Stimulated activated CD4-positive, alpha-beta T cell treated with anti-CD3 and anti-CD28 coated beads, TNF-alpha, amount 100 ng/mL, for 1 hour (primary cell): ENCODE measurements at places on chromosomes 1 and 21.

GRCh38 chr1:155352631-155353030 lies 31.9 kb downstream of the RUSC1 start:
- DNase-seq = no peak

DNA sequence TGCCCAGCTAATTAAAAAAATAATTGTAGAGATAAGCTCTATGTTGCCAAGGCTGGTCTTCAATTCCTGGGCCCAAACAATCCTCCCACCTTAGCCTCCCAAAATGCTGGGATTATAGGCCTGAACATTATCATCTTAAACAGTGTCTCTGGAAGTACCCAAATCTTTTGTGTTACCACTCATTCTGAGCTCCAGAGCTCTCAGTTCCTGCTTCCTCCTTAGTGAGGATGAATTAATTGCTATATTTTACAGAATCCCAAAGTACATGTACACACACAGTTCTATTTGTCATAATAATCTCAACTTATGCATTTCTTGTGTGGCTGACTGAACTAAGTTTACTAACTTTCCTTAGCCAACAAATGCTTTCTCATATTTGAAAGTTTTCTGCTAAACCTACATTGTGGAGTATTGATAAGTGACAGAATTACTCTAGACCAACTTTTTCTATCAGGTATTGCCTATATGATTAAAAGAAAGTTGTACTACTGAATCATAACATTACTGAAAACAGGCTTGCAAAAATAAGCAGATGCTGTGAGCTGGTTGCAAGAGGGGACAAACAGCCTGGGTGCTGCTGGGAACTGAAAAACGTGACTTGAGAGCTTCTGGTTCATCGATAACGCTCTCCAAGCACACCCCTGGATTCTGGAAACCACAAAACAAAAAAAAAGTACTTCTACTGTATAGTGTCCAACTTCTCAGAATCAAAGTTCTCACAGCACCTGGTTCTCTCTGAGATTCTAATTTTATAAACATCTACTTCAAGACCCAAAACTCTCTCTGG lies 15.3 kb downstream of the VAV3 start:
- no peak for DNase-seq

- peak; percentile 51 for DNase-seq
Observed at GRCh38 chr1:13702425-13703127, 2.6 kb downstream of the PRDM2 start.

DNA sequence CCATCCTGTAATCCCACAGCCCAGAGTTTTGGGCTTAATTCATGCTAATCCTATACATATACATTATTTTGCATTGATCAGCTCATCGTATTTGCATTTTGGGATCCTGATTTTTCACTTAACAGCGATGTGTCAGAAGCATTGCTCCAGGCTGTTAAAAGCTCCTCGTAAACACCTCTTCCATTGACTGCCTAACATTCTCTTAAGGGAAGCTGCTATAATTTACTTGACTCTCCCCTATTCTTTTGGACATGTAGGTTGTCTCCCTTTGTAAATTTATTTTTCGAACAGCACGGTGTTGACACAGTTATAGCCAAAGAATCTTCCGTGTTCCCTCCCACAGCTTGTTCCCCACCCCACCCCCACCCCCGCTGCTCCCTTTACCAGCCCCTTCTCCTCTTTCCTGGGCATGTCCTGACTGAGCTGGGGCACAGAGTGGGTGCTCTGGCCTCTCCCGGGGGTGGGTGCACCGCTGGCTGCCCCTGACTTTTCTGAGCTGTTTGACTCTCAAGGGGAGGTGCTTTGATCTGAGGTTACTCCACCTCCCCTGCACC lies 22.8 kb downstream of the LDLRAP1 start:
- no peak for DNase-seq

GRCh38 chr1:67830928-67831830 lies 2.1 kb downstream of the GNG12 start:
- DNase-seq = no peak

DNA sequence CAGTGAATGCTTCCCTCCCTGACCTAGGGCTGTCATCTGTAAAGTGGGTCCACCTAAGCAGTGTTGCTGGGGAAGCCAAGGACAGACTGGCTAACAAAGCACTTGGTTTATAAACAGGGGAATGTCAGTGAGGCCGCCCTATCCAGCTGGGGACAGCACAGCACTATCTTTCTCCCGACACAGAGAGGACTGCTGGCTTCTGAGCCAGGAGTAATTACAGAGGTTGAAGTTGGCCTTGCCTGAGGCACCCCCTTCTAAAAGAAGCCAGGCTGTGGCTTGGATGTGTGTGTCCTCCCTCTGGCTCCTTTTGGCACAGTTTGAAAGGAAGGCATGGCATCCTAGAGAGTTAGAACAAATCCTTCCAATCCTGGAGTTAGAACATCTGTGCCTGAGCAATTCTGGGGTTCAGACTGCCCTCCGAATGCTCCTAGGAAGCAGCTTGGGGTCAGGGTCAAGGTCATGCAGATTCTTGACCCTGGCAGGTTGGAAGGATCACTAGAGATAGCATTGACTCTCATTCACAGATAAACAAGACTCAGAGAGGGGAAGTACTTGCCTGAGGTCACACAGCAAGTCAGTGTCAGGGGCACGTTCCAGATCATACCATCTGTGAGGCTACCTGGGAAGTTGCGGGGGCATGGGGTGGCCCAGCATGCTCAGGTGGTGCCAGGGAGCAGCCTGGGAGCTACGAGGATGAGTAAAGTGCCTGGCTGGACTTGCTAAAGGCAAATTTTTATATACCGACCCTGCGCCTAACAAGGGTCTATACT lies 1.3 kb upstream of the LDLRAP1 start:
- no peak for DNase-seq

- DNase-seq = no peak
Observed at GRCh38 chr1:84299536-84300170, 1.9 kb upstream of the SAMD13 start.

- no peak for DNase-seq
Observed at GRCh38 chr1:36148821-36149236, 457 bp downstream of the TRAPPC3 start.

GRCh38 chr1:217360510-217360909 lies 270.4 kb downstream of the GPATCH2 start:
- no peak for DNase-seq

DNA sequence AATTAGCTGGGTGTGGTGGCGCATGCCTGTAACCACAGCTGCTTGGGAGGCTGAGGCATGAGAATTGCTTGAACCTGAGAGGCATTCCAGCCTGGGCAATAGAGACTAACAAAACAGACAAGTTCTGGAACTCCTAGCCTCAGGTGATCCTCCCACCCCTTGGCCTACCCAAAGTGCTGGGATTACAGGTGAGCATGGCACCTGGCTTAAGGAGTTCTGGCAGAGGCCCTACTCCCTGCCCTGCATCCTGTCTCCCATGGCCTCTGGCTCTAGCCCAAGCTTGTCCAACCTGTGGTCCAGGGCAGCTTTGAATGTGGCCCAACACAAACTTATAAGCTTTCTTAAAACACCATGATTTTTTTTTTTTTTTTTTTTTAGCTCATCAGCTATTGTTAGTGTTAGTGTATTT lies 20.4 kb downstream of the TOMM20 start:
- DNase-seq = no peak

DNA sequence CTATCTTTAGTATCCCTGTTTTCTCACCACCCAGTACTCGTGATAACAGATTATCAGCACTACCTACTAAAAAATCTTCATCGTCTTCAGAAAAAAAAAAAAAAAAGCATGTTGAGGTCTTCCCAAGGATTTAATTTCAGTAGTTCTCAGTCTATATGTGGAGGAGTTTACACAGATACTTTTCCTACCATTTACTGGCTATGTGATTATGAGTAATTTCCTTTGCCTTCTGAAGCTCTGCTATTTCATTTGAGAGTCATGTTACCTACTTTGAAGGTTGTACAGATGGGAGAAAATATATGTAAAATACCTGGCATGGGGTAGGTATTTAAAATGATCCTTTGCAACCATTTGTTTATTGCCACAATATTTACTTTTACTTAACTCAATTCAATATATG lies 399.7 kb downstream of the NEGR1 start:
- DNase-seq = no peak

DNA sequence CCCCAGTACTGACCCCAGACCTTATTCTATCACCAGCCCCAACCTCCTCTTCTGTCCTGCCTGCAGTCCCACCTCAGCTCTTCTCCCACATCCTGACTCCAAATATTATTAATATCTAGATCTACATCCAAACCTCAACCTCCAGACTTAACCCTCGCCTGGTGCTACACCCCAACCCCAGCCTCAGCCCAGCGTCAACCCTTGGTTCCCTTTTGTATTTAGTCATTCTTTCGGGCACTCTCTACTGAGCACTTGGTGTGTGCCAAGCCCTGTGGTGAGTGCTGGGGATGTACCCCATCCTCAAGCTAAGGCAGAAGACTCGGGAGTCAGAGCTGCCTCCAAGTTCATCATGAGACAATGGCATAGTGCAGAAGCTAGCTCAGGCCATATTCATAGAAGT lies 1.1 kb downstream of the SHISAL2A start:
- no peak for DNase-seq

GRCh38 chr1:9230869-9231533 lies 3.6 kb upstream of the H6PD start:
- DNase-seq = no peak

DNA sequence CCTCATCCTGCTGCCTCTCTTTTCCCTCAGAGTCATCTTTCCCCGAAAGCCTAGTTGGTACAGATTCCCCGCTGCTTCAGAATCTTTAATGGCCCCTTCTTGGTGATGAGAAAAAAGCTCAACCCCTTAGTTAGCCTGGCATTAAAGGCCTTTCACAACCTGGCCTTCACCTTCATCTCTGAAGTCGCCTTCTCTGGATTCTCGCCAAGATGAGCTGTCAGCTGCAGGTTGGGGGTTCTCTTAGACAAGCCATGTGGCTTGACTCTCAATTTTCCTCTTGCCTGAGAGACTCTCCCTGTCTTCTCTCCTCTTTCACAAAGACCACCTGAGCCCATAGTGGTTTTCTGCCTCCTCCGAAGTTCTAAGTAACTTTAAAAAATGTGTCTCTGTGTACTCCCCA lies 15.5 kb upstream of the DISC1 start:
- no peak for DNase-seq

DNA sequence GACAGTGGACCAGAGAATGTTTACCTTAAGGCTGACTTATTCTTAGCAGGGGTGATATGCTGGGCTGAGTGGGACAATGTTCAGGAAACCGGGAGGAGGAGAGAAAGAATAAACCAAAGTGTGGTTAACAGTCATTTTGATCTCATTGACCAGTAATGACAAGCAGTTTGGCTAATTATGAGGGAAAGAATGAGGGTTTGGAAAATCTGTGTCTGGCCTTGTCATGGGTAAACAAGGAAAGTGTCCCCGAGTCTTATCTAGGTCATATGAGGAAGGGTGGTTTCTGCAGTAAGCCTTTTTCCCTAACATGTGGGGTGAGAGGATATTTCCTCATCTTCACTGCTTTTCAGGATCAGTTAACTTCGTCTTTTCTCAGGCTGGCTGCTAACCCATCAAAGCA lies 155.0 kb downstream of the TPR start:
- DNase-seq = no peak

GRCh38 chr21:14259747-14260146 lies 43.8 kb downstream of the RBM11 start:
- no peak for DNase-seq

DNA sequence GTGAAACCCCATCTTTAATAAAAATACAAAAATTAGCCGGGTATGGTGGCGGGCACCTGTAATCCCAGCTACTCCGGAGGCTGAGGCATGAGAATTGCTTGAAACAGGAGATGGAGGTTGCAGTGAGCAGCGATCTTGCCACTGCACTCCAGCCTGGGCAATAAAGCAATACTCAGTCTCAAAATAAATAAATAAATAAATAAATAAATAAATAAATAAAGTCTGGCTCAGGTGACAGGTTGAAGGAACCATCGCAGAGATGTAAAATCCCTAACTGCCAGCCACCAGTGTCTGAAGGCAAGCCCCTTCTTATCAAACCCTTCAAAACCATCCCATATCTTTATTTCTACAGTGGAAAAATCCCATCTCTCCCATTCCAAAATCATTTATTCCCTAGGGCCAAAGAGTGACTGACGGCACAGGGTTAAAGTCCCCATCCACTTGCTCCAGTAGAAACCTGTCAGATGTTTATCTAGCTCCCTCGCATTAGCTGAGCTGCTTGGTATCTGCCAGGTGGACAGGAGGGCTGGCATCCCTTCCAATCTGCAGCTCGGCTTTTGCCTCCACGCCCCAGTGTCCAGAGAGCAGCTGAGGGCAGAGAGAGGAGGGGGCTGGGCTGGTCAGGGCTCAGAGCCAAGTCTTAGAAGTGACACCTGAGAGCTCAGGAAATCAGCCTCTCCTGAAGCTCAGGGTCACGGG lies 5.0 kb downstream of the CSRP1 start:
- DNase-seq = no peak

DNA sequence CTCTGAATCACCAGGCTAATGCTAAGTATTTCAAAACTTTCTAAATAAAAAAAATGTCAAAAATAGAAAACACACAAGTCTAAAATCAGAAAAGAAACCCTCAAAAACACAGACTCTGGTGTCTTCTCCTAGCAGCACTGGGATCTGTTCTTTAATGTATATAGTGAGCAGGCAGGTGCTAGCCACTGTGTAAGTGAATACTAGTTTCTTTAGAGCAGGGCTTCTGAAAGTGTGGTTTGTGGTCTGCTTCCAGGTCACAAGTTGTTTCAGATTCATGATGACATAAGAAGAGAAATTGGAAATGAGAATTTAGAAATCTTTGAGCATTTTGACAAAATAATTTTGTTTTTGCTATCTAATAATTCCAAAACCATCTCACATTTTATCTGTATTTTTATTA lies 763.1 kb downstream of the USP25 start:
- no peak for DNase-seq

- DNase-seq = no peak
Observed at GRCh38 chr1:168084396-168085231, 52.1 kb downstream of the GPR161 start.

- DNase-seq = peak; percentile 38
Observed at GRCh38 chr21:42513985-42514882, 582 bp downstream of the SLC37A1 start.

DNA sequence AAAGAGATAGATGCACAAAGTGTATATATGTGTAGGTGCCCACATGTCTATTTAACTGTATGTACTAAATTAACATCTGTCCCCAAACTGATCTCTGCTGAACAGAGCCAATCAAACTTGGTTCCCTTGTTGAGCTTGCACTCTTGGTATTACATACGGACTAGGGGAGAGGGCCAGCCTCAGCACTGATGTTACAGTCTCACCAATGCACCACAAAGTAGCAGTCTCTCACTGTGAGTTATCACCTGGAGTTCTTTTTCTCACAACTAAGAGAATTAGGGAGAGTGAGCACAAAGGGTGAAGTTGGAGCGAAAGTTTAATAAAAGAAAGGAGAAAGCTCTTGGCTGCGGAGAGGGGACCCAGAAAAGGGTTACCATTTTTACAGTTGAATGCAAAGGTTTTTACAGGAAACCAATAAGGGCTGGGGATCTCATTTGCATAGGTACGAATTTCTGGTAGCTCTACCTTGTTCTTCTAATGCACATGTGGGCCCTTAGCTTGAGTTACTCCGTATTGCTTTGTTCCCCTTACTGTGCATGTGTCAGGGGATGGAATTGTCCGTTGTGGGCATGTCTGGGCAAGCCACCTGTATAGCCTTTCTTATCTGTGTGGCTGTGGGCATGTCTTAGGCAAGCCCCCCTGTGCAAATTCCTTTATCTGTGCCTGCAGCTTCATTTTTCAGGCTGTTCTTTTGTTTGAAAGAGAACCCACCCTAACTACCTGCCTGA lies 13.3 kb upstream of the CHI3L2 start:
- DNase-seq = no peak
